Thoracic aorta (tissue), 2 donors: ENCODE measurements at places on chromosomes 1 and 21. TPM values are rescaled to one million over a fixed set of nuclear protein-coding genes. Genes with fewer than 3 reads are reported as not detected.

GRCh38 chr1:106406114-106406513 lies 650.4 kb upstream of the PRMT6 start:
- no peaks in the 10 kb centered on the region for H3K36me3 ChIP-seq
- no peak overlapping the region for H3K27ac ChIP-seq
- no peaks in the 10 kb centered on the region for H3K27me3 ChIP-seq
- no peak for DNase-seq
- H3K4me3 ChIP-seq = no peak overlapping the region

- H3K27ac ChIP-seq = no peak overlapping the region
- H3K4me3 ChIP-seq = no peak overlapping the region
- H3K4me1 ChIP-seq = no peaks in the 10 kb centered on the region
- no peaks in the 10 kb centered on the region for H3K27me3 ChIP-seq
- no peak for DNase-seq
Measured at GRCh38 chr1:112196008-112196588, 199.9 kb upstream of the CTTNBP2NL start.

GRCh38 chr1:235893840-235894239 lies 27.1 kb upstream of the LYST start:
- no peaks in the 10 kb centered on the region for H3K27me3 ChIP-seq
- no peak overlapping the region for H3K27ac ChIP-seq
- no peaks in the 10 kb centered on the region for H3K4me1 ChIP-seq

DNA sequence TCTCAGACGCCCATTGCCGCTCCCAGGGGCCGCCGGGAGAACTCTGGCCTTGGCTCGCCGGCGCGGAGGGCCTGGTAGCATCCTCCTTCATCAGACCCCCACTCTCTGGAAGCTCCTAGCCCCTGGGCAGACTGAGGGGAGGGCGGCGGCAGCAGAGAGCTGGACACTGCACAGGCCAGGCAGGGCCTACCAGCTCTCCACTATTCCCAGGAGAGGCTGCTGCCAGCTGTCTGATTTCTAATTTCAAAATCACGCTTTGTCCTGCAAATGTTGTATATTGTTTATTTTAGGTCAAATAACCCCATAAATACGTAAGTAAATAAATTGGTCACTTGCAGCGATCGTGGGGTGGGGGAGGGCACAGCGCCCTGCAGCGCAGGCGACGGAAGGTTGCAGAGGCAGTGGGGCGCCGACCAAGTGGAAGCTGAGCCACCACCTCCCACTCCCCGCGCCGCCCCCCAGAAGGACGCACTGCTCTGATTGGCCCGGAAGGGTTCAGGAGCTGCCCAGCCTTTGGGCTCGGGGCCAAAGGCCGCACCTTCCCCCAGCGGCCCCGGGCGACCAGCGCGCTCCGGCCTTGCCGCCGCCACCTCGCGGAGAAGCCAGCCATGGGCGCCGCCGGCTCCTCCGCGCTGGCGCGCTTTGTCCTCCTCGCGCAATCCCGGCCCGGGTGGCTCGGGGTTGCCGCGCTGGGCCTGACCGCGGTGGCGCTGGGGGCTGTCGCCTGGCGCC lies at the start of gene MTARC1:
TSS of gene MTARC1 (plus strand) at position 577 of the 732 bp plus-strand sequence. CDS start at position 609, 32 bp downstream.
- H3K36me3 ChIP-seq = peaks cover 3% of the 10 kb centered on the region
- H3K27ac ChIP-seq = peak within 1 kb of the TSS; percentile 68
- peak within 1 kb of the TSS; percentile 84 for H3K4me3 ChIP-seq
- H3K27me3 ChIP-seq = no peaks in the 10 kb centered on the region
- no peak for DNase-seq

GRCh38 chr1:156226116-156226538 lies 13.3 kb downstream of the PMF1 start:
- H3K4me1 ChIP-seq = no peaks in the 10 kb centered on the region
- no peak for DNase-seq
- H3K27ac ChIP-seq = no peak overlapping the region
- no peaks in the 10 kb centered on the region for H3K27me3 ChIP-seq
- H3K36me3 ChIP-seq = peaks cover 20% of the 10 kb centered on the region
- no peak overlapping the region for H3K4me3 ChIP-seq

- peak; percentile 49 for DNase-seq
- H3K27me3 ChIP-seq = no peaks in the 10 kb centered on the region
- H3K27ac ChIP-seq = peak overlapping the region; percentile 67
- no peak overlapping the region for H3K4me3 ChIP-seq
Measured at GRCh38 chr1:206579747-206580437, 32.4 kb downstream of the EIF2D start.

- no peaks in the 10 kb centered on the region for H3K36me3 ChIP-seq
- H3K27me3 ChIP-seq = no peaks in the 10 kb centered on the region
- H3K4me3 ChIP-seq = no peak overlapping the region
Measured at GRCh38 chr1:214188835-214189234, 92.1 kb upstream of the SMYD2 start.

DNA sequence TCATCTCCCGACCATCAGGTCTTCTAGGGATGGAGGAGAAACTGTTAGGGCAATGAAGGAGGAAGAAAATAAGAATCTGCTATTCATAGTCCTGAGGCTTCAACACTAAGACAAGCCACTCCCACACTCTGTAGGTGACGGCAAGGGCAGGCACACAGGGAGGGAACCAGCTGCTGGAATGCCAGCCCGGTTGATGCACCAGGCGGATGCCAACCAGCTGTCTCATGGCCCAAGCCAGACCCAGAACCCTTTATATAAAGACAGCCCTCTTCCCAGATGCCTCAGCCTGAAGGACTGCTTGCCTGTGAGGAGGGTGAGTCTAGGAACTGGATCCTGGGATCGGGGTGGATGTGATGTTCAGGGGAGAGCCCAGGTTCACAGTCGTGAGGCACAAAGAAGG lies at the start of gene KPRP:
TSS of gene KPRP (plus strand) at position 279 of the 400 bp plus-strand sequence. CDS start 1,564 bp downstream, outside the sequence.
- no peak within 1 kb of the TSS for H3K27ac ChIP-seq
- H3K4me3 ChIP-seq = no peak within 1 kb of the TSS
- H3K36me3 ChIP-seq = no peaks in the 10 kb centered on the region
- H3K4me1 ChIP-seq = no peaks in the 10 kb centered on the region
- no peaks in the 10 kb centered on the region for H3K27me3 ChIP-seq

- no peaks in the 10 kb centered on the region for H3K36me3 ChIP-seq
- H3K4me3 ChIP-seq = no peak overlapping the region
- DNase-seq = no peak
- H3K27me3 ChIP-seq = no peaks in the 10 kb centered on the region
- no peaks in the 10 kb centered on the region for H3K4me1 ChIP-seq
Measured at GRCh38 chr1:82848043-82848442, 1047.3 kb downstream of the ADGRL2 start.

- H3K4me3 ChIP-seq = no peak overlapping the region
- no peak overlapping the region for H3K27ac ChIP-seq
- peaks cover 30% of the 10 kb centered on the region for H3K4me1 ChIP-seq
- no peaks in the 10 kb centered on the region for H3K36me3 ChIP-seq
- DNase-seq = no peak
Measured at GRCh38 chr1:151840421-151840820, 801 bp upstream of the C2CD4D start.

GRCh38 chr1:61865646-61866220 lies 123.5 kb downstream of the PATJ start:
- H3K36me3 ChIP-seq = peaks cover 14% of the 10 kb centered on the region
- no peaks in the 10 kb centered on the region for H3K4me1 ChIP-seq
- H3K27me3 ChIP-seq = no peaks in the 10 kb centered on the region
- no peak for DNase-seq

- H3K36me3 ChIP-seq = no peaks in the 10 kb centered on the region
- no peak overlapping the region for H3K27ac ChIP-seq
- no peak overlapping the region for H3K4me3 ChIP-seq
- peaks cover 13% of the 10 kb centered on the region for H3K4me1 ChIP-seq
- DNase-seq = no peak
Measured at GRCh38 chr1:93963585-93963984, 54.4 kb upstream of the GCLM start.

- peaks cover 3% of the 10 kb centered on the region for H3K36me3 ChIP-seq
- DNase-seq = no peak
- H3K4me3 ChIP-seq = no peak overlapping the region
Measured at GRCh38 chr1:29258189-29258975, 22.1 kb downstream of the PTPRU start.

GRCh38 chr1:207084701-207085180 lies 3.9 kb upstream of the C4BPB start:
- no peak for DNase-seq
- H3K36me3 ChIP-seq = no peaks in the 10 kb centered on the region
- H3K4me3 ChIP-seq = no peak overlapping the region
- no peak overlapping the region for H3K27ac ChIP-seq
- no peaks in the 10 kb centered on the region for H3K4me1 ChIP-seq
- H3K27me3 ChIP-seq = no peaks in the 10 kb centered on the region

GRCh38 chr21:39481886-39482285 lies 30.1 kb downstream of the SH3BGR start:
- DNase-seq = no peak
- no peaks in the 10 kb centered on the region for H3K27me3 ChIP-seq
- no peak overlapping the region for H3K27ac ChIP-seq
- no peaks in the 10 kb centered on the region for H3K36me3 ChIP-seq
- no peaks in the 10 kb centered on the region for H3K4me1 ChIP-seq

DNA sequence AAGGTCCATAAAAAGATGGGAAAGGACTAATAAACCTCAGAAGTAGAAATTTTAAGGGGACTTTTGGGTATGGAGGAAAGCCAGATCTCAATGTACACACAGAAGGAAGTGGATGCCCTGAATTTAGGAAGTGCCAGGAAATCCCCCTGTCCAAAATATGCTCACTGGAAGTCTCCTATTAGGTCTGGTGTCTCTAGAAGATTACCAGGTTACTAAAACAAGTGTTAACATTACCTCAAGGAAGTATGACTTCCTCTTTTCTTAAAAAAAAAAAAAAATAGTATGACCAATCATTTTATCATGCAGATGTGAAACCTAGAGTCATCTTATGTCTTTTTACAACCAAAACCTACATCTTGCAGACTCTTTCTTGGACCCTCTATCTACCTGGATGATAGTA lies 30.7 kb downstream of the CD58 start:
- no peak for DNase-seq
- no peaks in the 10 kb centered on the region for H3K27me3 ChIP-seq
- H3K4me3 ChIP-seq = no peak overlapping the region
- no peaks in the 10 kb centered on the region for H3K4me1 ChIP-seq
- H3K36me3 ChIP-seq = peaks cover 13% of the 10 kb centered on the region

Gene BLACAT1
- not detected for total RNA-seq

Gene FNDC5
- total RNA-seq = 18.8 TPM

Gene OR2T11
- total RNA-seq = not detected

Gene CBR3
- total RNA-seq = 27.6 TPM

Gene TEDDM1
- not detected for total RNA-seq

Gene CELA2B
- total RNA-seq = not detected

Gene NBPF6
- total RNA-seq = not detected

Gene OR2T2
- total RNA-seq = not detected

Gene KIAA0040
- 93.1 TPM for total RNA-seq

Gene ACTA1
- total RNA-seq = 0.99 TPM

Gene PCSK9
- total RNA-seq = 0.21 TPM

Gene NPL
- 10.3 TPM for total RNA-seq
